ENCODE measurements at places on chromosomes 5 and 9. TPM values are rescaled to one million over a fixed set of nuclear protein-coding genes. Genes with fewer than 3 reads are reported as not detected.

Gene SLC4A9
- not detected for total RNA-seq

- DNase-seq: no peak
Observed at GRCh38 chr9:100219347-100219746, 120.3 kb downstream of the INVS start.

DNA sequence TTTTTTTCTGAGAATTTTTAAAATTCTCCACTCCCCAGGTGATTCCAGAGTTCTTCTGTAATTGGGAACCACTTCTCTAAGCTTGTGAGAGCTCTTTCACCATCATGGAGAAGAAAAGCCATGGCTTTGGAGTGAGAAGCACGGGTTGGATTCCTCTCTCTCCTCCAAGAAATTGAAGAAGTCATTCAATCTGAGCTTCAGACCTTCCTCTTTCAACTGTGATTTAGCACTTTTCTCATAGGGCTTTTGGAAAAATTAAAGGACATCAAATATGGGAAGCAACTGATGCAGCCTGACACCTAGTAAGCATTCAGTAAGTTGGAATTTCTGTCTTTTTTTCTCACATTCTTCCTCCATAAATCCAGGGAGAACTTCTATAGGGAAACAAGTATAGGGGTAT lies 580.4 kb upstream of the KLF4 start:
- no peak for DNase-seq

DNA sequence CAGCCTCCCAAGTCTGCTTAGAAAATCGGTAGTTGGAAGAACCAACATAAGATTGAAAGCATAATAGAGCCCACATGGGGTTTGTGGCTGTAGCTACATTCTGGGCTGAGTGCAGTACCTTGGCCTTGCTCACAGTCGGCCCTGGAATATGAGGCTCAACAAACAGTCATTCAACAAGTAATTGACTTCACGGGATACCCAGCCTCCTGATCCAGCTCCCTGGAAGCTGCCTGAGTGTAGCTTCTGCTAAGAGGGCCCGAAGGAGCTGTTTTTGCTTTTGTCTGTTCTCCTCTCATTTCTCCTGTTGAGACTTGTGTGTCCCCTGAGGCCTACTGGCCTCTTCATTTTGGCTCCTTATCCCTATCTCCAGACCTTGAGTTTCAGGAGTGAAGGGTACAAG lies 170.7 kb downstream of the HSPA4 start:
- no peak for DNase-seq

- DNase-seq: no peak
Observed at GRCh38 chr9:135090547-135090946, 3.1 kb downstream of the OLFM1 start.

DNA sequence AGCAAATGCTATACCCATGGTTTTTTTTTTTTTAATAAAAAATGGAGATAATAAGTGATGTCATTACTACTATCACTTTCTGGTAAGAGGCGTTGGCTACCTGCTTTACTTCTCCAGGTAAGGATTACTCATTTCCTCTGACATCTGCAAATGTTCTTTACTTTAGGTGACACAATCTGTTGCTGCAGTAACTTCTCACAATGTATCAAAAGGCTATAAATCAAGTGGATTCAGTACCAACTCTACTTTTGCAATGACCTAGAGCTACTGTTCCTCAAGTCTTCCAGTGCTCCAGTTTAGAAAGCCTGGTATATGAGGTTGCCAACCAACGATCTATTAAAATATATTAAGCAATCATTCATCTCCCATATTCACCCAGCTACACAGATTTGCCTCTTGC lies 129.1 kb downstream of the PLK2 start:
- no peak for DNase-seq

GRCh38 chr5:65768723-65769346 lies 46.8 kb downstream of the NLN start:
- DNase-seq: no peak

GRCh38 chr9:135243201-135244190 lies 156.0 kb downstream of the OLFM1 start:
- no peak for DNase-seq

DNA sequence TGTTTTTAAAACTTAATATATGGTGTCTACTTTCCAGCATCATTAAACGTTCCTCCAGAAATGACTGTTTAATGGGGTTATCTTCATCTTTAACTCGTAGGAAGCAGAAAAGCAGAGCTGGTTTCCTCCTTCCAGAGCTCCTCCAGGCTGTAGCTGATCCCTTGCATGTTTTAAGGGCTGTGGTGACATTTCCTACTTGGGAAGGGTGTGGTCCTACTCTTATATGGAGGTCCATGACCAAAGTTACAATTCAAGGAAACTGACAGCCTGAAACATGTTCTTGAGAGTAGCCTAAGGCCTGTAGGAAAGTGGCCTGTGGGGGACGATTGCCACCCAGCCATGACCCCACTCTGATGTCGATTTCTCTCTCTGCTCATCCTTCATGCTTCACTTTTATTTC lies 297.1 kb downstream of the GADD45G start:
- DNase-seq: no peak

GRCh38 chr5:7714119-7714518 lies 136.8 kb downstream of the CFAP90 start:
- no peak for DNase-seq

- DNase-seq: no peak
Observed at GRCh38 chr9:133691626-133692363, 46.4 kb downstream of the SARDH start.

DNA sequence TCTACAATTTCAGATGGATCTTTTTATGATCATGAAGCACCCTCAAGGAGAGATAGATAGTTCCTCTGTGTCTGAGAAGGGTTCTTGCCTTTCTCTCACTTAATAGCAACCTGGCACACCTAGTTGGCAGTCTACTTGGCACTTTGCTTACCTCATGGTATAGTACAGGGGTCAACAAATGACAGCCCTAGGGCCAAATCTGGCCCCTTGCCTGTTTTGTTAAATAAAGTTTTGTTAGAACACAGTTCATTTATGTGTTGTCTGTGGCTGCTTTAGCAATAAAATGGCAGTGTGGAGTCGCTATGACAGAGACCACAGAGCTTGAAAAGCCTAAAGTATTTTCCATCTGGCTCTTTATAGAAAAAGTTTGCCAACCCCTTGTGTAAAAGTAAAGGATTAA lies 119.3 kb upstream of the CPEB4 start:
- no peak for DNase-seq

DNA sequence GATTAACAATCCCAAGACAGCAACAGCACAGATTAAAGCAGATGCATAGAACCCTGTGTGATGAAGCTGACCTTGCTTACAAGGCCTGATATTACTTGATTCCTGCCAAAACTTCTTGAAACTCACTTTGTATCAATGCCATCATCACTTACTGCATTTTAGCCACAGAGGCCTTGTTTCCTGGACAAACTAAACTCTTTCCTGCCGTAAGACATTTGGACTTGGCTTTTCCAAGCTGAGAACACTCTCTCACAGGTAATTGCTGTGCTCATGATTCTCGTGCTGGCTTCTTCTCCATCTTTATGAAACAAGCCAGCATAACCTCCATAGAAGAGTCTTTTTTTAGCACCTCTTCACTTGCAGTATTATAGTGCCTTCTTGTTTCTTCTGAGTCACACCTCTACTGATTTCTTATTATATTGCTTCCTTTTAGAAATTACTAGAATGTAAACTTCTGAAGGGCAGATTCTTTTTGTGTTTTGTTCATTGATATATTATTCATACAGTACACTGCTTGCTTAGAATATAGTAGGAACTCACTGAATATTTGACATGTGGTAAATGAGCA lies 456.5 kb upstream of the ZNF608 start:
- DNase-seq: no peak

DNA sequence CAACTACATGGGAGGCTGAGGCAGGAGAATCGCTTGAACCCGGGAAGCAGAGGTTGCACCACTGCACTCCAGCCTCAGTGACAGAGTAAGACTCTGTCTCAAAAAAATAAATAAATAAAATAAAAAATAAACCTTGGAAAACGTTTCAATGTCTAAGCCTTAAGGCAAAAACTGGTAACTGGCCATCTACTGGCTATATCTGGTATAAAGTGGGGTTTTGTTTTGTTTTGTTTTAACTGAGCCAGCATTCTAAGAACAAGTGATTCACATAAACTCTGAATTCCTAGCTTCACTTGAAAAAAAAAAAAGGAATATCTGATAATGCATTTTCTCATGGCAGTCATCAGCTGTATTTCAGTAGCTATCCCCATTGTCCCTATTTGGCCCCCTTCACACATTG lies 126.1 kb upstream of the EFNA5 start:
- DNase-seq: no peak

DNA sequence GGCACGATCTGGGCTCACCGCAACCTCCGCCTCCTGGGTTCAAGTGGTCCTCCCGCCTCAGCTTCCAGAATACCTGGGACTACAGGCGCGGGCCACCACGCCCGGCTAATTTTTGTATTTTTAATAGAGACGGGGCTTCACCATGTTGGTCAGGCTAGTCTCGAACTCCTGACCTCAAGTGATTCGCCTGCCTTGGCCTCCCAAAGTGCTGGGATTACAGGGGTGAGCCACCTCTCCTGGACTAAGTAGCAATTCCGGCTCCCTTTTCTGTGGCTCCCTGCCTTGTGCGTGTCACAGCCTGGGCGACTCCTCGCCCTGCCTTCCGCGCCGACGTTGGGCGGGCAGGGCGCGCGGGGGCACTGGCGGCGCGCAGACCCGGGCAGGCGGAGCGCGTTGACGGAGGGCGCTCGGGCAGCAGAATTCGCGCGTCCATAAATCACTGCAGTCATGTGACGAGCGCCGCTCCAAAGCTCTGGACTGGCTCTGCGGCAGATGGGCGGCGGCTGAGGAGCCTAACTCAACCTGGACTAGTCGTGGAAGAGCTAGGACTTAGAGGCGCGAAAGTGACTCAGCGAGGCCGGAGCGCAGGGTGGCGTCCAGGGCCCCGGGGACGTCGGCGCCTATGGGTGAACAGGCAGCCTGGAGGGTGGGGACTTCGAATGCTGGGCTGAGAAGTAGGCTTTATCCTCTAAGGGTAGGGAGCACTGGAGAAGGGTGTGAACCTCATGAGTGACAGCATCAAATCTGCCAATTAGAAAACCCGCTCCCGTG lies 1.4 kb upstream of the CIZ1 start:
- DNase-seq: peak; percentile 52

Gene SLC46A2
- total RNA-seq: not detected

GRCh38 chr5:18393565-18394442 lies 759.5 kb downstream of the TAF11L14 start:
- DNase-seq: no peak

DNA sequence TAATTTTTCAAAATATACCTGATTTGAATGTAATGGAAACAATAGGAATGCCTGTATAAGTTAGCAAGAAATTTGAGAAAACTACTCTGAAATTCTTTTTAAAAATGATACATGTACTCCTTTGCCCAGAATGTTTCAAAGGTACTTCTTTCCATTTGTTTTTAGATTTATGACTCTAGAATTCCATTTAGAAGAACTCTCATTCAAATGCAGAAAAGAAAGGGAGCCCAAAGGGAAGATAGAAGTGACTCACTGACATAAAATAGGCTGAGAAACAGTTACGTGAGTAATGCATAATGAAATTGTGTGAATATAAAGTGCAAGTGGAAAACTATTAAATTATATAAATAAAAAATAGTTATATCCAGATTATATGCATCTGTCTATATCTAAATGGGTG lies 926.3 kb downstream of the TAF11L14 start:
- no peak for DNase-seq

Gene C5orf52
- total RNA-seq: not detected

DNA sequence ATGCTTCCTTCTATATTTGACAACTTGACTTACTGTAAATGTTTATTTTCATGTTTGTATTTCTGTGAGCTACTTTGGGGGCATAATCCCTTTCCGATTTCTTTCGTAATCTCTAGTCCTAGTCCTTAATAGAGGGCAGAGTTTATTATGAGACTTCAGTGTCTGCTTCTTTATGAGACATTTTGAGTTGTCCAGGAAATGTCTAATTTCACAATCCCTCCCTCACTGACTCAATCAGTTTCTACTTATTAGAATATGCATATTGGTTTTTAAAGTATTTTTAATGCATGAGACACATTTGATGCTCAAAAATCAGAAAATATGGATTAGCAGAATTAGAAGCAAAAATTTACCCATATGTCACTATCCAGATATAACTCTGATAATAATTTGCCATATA lies 160.9 kb downstream of the FOCAD start:
- DNase-seq: no peak

DNA sequence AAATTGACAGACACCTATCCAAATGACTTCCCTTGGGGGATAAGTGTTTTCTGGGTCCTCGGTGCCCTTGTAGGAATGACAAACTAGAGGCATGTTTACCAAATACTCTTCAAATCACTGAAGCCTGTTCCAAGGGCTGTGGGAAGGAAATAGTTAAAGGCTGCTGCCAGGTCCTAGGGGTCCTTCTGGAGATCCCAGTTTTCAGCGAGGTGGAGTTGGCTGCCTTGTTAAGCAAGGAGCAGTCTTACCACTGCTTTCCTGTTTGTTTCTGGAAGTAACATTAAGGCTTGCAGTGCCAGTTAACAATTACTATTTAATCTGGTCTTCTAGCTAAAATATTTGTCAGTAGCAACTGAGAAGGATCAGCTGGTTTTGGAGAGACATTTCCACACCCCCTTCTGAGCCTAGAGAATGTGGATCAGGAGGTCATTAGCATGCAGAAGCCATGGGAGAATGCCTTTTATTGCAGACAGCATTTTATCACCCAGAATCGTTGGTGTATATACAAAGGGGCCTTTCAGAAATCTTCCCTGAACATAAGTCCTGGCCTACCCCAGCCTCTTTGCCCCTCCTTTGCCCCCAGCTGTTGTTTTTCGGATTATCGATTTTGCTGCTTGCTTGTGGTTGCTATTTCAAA lies 238.8 kb downstream of the DMAC1 start:
- no peak for DNase-seq

GRCh38 chr9:16193066-16193465 lies 640.2 kb downstream of the CCDC171 start:
- DNase-seq: no peak

GRCh38 chr5:28404363-28405071 lies 1366.1 kb upstream of the CDH9 start:
- DNase-seq: no peak

Data from pulmonary artery endothelial cell (primary cell).